ENCODE measurements at places on chromosomes 12 and 14. TPM values are rescaled to one million over a fixed set of nuclear protein-coding genes. Genes with fewer than 3 reads are reported as not detected.

The IGFBP6 gene
- total RNA-seq, result 299 TPM

The INSM2 gene
- total RNA-seq, result 0.07 TPM

The HELB gene
- total RNA-seq, result 2.1 TPM

The SMCO3 gene
- not detected for total RNA-seq

The TAS2R31 gene
- total RNA-seq, result 0.75 TPM

The OR6C6 gene
- not detected for total RNA-seq

The TDRD9 gene
- 0.12 TPM for total RNA-seq

The TAS2R7 gene
- total RNA-seq, result not detected

The KRT75 gene
- total RNA-seq, result 38.5 TPM

All from PC-3 (cell line).